ENCODE measurements at places on chromosomes 13 and 19. TPM values are rescaled to one million over a fixed set of nuclear protein-coding genes. Genes with fewer than 3 reads are reported as not detected.

TSKS gene
- 0.30 TPM for total RNA-seq

IGFL2 gene
- not detected for total RNA-seq

DNA sequence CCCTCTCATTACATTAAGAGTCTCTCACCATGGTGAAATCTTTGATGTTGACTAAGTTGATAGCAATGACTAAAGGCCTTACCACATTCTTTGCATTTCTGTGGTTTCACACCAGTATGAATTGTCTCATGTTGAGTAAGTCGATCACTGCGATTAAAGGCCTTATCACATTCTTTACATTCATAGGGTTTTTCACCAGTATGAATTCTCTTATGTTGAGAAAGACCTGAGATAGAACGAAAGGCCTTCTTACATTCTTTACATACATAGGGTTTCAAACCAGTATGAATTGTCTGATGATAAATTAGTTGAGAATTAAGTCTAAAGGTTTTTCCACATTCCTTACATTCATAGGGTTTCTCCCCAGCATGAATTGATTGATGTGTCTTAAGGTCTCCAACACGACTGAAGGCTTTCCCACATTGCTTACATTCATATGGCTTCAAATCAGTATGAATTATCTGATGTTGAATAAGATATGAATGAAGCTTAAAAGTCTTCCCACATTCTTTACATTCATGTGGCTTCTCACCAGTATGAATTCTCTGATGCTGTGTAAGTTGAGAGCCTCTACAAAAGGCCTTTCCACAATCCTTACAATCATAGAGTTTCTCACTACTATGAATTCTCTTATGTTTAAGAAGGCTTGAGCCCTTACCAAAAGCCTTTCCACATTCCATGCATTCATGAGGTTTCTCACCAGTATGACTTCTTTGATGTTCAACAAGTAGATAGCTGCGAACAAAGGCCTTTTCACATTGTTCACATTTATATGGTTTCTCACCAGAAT, 45.6 kb downstream of the ZNF283 start:
- DNase-seq, result no peak

GRCh38 chr13:31433207-31433606, 233.4 kb downstream of the B3GLCT start:
- no peak for DNase-seq
